Activated T-helper 2 cell treated with anti-CD3 and anti-CD28 coated beads, Interferon-gamma antibody, Interleukin-2, Interleukin-4, amounts not matched to agents 10 μg/mL and 5 μg/mL and 100 μg/mL, durations not matched to agents 14 hours and 24 hours and 36 hours (primary cell): ENCODE measurements at places on chromosomes 7 and 10.
A peak's percentile ranks its signal among the peaks of the same experiment; 100 is the strongest.

DNA sequence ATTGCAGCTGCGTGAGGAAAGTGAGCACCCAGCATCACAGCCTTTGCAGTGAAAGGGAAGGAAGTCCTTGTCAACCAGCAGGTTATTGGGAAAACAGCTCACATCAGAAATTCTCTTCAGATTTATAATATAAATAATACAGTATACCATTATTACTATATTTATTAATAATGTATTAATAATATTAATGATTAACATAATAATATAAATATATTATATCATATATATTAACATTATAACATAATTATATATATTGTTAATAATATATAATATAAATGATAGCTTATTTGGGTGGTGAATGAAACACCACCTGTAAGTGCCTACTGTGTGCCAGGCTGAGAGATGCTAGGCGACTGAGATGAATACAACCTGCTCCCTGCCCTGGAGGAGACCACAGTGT is 423.0 kb downstream of the TCERG1L start:
- H3K4me3 ChIP-seq: no peak overlapping the region
- no peak for DNase-seq
- H3K27me3 ChIP-seq: no peaks in the 10 kb centered on the region
- H3K36me3 ChIP-seq: no peaks in the 10 kb centered on the region

- H3K4me1 ChIP-seq: peaks cover 20% of the 10 kb centered on the region
- H3K36me3 ChIP-seq: no peaks in the 10 kb centered on the region
- DNase-seq: peak; percentile 55
- peak overlapping the region; percentile 99 for H3K27ac ChIP-seq
- peak overlapping the region; percentile 94 for H3K4me3 ChIP-seq
These were observed 57.6 kb upstream of the EZH2 start for GRCh38 chr7:148941598-148942275.

- H3K27ac ChIP-seq: no peak overlapping the region
- H3K27me3 ChIP-seq: no peaks in the 10 kb centered on the region
- DNase-seq: no peak
- H3K4me3 ChIP-seq: no peak overlapping the region
- no peaks in the 10 kb centered on the region for H3K36me3 ChIP-seq
These were observed 621.9 kb downstream of the ACTR3B start for GRCh38 chr7:153381275-153382040.

- no peaks in the 10 kb centered on the region for H3K27me3 ChIP-seq
- DNase-seq: no peak
- no peak overlapping the region for H3K27ac ChIP-seq
- H3K36me3 ChIP-seq: no peaks in the 10 kb centered on the region
These were observed 131.3 kb upstream of the NOBOX start for GRCh38 chr7:144534655-144535395.
